ENCODE measurements at places on chromosomes 4 and X.

DNA sequence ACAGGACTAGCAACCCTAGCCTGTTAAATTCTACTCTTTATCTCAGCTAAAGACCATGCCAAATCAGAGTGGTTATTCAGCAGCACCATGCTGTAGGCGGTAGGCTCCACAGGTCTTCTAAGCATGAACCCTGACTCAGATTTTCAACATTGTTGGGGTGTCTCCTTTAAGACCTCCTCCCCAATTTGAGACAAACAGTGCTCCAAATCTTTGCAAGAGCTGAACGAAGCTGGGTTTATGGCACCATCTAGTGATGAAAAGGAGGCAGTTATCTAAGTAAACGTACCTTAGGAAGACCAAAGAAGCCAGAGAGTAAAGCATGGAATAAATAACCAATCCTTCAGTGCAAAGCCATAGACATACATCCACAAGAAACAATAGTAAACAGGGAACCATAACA, 334.5 kb upstream of the SLC7A11 start:
- no peak for DNase-seq

DNA sequence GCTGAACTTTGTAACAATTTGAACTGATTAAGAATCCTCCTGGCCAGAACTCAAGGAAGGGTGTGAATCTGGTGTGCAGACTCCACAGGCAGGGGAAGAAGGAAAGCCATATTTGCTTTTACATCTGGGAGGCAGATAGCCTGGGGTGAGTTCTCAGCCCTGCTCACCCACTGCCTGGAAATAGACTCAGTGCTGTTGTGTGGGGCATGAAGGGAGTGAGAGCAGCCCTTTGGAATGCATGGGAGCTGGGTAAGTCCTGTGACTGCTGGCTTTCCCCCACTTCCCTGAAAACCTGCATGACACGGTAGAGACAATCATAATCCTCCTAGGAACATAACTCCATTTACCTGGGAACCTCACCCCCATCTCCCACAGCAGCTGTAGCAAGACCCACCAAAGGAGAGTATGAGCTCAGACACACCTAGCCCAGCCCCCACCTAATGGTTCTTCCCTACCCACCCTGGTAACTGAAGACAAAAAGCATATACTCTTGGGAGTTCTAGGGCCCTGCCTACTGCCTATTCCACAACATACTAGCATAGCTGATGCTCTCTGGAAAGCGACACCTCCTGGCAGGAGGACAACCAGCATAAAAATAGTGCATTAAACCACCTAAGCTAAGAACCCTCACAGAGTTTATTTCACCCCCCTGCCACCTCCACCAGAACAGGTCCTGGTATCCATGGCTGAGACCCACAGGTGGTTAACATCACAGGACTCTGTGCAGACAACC, 59.3 kb upstream of the UBQLN2 start:
- no peak for DNase-seq

DNA sequence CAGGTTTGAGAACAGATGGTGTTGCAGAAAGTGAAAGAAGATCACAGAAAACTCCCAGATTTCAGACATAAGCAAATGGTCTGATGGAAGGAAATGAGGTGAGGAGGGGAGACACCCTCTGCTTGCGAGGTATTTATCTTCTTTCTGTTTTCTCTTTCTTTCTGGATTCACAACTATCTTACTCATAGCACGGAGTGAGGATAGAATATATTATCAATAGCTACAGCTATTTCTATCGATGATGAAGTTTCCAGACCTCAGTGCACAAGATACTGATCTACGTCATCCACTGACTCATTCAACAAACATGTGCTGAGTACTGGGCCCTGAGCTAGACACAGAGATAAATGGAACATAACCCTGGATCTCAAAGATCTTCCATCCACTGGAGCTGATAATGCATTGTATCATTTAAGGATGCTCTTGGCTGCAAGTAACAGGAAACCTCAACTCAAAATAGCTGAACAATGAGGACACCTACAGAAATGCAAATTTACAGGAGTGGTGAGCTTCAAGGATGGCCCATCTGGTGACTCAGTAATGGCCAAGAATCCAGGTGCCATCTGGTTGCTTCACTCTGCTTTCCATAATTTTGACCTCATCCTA, 21.2 kb downstream of the SLC2A9 start:
- no peak for DNase-seq

GRCh38 chr4:140267576-140267975, 105.9 kb upstream of the SCOC start:
- no peak for DNase-seq

DNA sequence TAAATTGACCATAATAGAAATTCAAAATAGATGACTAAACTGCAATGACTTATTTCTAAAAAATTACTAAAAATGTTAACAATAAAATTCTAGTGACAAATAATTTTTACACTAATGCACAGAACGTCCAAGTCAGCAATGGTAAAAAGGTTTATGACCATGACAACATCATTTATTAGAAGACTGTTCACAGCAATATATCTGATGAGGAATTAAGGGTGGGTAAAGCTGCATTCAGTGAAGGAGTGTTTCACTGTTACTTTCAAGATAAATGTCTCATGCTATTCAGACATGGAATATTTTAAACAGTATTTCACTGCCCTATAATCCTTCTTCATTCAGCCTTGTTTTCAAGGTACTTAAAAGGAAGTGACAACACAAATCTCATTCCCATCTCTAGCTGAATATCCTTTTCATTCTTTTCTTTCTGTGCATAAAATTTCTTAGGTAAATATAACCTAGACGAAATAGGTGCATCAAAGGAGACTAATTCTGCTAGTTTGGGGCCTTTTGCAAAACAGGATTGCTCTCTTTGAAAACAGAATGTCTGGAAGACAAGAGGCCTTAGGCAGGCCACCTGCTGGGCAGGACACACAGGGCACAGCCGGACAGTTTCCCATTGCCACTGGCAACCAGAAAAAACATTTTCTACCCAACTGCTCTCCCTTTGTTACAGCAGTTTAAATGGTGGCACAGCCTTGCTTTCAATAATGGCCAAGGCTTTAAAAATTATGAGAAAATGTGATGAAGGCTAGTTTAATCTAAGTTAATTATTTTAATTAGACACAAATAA, 600.3 kb downstream of the SPRY1 start:
- no peak for DNase-seq
